ENCODE measurements at places on chromosomes 6 and 20. TPM values are rescaled to one million over a fixed set of nuclear protein-coding genes. Genes with fewer than 3 reads are reported as not detected.

FOXS1 gene
- not detected for total RNA-seq

ANKRD66 gene
- total RNA-seq, result not detected

HLA-DPB1 gene
- total RNA-seq, result 37.6 TPM

- H3K27ac ChIP-seq, result no peak overlapping the region
- no peak overlapping the region for H3K4me3 ChIP-seq
- no peaks in the 10 kb centered on the region for H3K4me1 ChIP-seq
- no peaks in the 10 kb centered on the region for H3K36me3 ChIP-seq
- H3K27me3 ChIP-seq, result no peaks in the 10 kb centered on the region
- no peak for DNase-seq
Observed at GRCh38 chr6:43738267-43738676, 31.7 kb upstream of the VEGFA start.

GRCh38 chr6:101482606-101483005 is 89.1 kb downstream of the GRIK2 start:
- no peaks in the 10 kb centered on the region for H3K36me3 ChIP-seq
- H3K4me3 ChIP-seq, result no peak overlapping the region
- no peaks in the 10 kb centered on the region for H3K4me1 ChIP-seq
- H3K27me3 ChIP-seq, result no peaks in the 10 kb centered on the region
- DNase-seq, result no peak

DNA sequence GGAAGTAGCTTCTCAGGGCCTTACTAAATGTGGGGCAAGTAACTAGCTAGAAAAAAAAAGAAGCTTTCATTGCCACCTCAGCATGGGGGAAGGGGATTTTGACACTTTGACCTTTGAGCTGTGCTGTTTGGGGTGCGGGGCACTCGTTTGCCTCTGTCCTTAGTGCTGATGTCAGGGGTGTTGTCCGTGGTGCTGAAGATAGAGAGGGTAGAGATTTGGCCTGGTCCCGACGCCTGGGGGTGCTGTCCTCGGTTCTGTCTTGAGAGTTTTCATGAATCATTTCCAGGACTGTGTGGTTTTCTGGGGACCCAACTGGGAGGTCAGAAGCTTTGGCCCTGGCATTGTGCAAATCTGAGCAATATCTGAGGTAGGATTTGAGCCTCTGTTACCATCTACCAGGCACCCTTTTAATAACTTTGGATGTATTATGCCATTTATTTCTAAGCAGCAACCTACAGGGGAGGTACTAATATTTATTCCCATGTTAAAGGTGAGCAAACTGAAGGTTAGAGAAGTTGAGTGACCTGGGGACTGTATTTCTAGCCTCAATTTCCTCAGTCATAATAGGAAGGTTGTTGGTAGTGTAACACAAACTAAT is 78.0 kb downstream of the DLGAP4 start:
- H3K4me3 ChIP-seq, result no peak overlapping the region
- H3K36me3 ChIP-seq, result no peaks in the 10 kb centered on the region
- no peaks in the 10 kb centered on the region for H3K27me3 ChIP-seq
- DNase-seq, result peak; percentile 95
- H3K4me1 ChIP-seq, result no peaks in the 10 kb centered on the region

DNA sequence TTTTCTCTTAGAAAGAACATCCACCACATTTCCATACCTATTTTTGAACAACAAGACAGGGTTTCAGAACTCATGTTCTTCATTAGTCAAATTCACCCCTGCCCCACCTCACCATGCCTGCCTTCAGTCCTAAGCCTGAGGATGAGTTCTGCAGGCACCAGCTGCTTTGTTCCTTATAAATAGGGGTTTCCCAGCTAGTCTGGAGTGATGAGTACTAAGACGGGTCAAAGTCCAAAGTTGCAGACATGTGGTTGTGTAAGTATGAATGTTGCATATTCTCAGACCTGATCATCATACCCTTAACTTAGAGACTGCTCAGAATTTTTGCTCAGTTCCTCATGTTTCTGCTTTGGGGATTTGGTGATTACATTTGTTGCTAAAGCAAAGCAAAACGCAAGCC is 257.7 kb upstream of the CDYL start:
- no peak overlapping the region for H3K4me3 ChIP-seq
- H3K27me3 ChIP-seq, result no peaks in the 10 kb centered on the region
- DNase-seq, result no peak
- H3K4me1 ChIP-seq, result no peaks in the 10 kb centered on the region
- H3K36me3 ChIP-seq, result no peaks in the 10 kb centered on the region

OPRL1 gene
- 1.1 TPM for total RNA-seq

DNA sequence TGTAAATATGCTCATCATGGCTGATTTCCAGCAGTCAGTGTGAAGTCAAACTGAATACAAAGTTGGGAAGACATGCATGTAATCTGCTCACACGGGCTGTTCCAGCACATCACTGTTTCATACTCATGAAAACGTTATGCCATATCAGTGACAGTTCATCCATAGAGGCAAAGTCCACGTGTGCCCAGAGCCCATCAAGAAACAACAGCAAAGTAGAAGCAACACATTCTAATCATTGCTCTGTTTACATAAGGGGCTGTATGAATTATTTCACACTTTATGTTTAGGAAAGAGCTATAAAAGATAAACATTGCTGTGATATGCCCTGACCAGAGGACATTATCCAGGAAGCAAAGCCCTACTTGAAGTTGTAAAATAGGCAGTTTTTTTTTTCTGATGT is 157.0 kb upstream of the ENPP5 start:
- no peaks in the 10 kb centered on the region for H3K36me3 ChIP-seq
- H3K4me1 ChIP-seq, result peaks cover 13% of the 10 kb centered on the region
- H3K27me3 ChIP-seq, result no peaks in the 10 kb centered on the region
- H3K4me3 ChIP-seq, result no peak overlapping the region

GRCh38 chr20:11248011-11248409 is 574.2 kb upstream of the JAG1 start:
- H3K27me3 ChIP-seq, result no peaks in the 10 kb centered on the region
- H3K27ac ChIP-seq, result no peak overlapping the region
- no peak overlapping the region for H3K4me3 ChIP-seq
- no peak for DNase-seq
- no peaks in the 10 kb centered on the region for H3K36me3 ChIP-seq

- no peak overlapping the region for H3K27ac ChIP-seq
- H3K4me3 ChIP-seq, result no peak overlapping the region
- peaks cover 46% of the 10 kb centered on the region for H3K4me1 ChIP-seq
- no peaks in the 10 kb centered on the region for H3K36me3 ChIP-seq
- DNase-seq, result no peak
Observed at GRCh38 chr6:131290955-131291354, 155.7 kb downstream of the AKAP7 start.

KCNK16 gene
- not detected for total RNA-seq

SNAP25 gene
- 0.78 TPM for total RNA-seq

DNA sequence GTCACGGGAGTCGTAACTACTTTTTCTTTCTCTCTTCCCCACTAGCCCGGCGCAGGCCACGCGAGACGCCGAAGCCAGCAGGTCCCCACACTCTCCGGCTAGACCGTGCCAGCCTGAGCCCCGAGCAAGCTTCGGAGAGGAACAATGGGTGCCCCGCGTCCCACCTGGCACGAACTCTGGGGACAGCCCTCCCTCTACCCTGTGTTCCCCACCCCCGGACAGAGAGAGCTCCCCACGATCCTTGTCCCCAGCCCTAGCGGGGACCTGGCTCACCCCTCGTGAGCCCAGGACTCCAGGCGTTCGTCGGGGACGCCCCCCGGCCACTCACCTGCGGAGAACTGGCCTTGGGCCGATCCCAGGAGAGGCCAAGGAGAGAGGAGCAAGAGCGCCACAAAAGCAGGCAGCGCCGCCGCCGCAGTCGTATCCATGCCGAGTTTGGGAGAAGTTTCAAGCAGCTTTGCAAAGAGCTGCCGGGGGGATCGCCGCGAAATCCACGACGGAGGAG is 416 bp downstream of the PTPRK start:
- peaks cover 7% of the 10 kb centered on the region for H3K27me3 ChIP-seq
- H3K27ac ChIP-seq, result peak overlapping the region; percentile 91
- DNase-seq, result peak; percentile 61
- H3K36me3 ChIP-seq, result no peaks in the 10 kb centered on the region
- peak overlapping the region; percentile 92 for H3K4me3 ChIP-seq

CLDN20 gene
- total RNA-seq, result not detected

DNA sequence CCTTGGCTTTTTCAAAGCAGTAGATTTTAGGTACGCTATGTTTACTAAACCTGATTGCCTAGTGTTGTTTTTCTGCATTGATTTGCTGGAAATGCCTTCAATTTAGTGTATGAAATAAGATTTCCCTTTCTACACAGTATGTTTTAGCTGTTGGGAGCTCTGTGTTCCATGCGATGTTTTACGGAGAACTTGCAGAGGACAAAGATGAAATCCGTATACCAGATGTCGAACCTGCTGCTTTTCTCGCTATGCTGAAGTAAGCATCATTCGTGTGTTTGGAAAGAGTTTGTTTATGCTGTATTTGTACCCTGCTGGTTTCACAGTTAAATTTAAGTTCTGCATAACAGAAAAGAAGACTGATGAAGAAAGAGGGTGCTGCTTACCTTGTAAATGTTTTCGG is 1.9 kb downstream of the BTBD3 start:
- no peak overlapping the region for H3K4me3 ChIP-seq
- DNase-seq, result no peak

DNA sequence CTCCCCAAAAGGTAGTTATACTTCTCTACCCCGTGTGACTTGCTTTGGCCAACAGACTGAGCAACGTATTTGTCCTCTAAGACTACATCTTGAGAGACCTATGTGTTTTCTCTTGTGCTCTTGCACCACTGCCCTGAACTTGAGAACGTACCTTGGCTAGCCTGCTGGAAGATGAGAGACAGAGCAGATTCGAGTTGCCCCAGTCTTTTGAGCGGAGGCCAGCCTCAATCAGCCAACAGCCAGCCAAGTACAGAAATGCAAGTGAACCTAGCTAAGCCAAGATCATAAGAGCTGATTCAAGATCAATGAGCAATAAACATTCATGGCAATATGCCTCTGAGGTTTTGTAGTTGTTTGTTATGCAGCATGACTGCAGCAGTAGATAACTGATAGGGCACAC is 98.4 kb downstream of the PAK5 start:
- no peak overlapping the region for H3K4me3 ChIP-seq
- no peak for DNase-seq
- no peaks in the 10 kb centered on the region for H3K36me3 ChIP-seq
- H3K27me3 ChIP-seq, result no peaks in the 10 kb centered on the region

OR11A1 gene
- not detected for total RNA-seq

Measured in GM23338 (cell line).